NCI-H1105 (cell line): ENCODE measurements at places on chromosomes 12 and 14.

DNA sequence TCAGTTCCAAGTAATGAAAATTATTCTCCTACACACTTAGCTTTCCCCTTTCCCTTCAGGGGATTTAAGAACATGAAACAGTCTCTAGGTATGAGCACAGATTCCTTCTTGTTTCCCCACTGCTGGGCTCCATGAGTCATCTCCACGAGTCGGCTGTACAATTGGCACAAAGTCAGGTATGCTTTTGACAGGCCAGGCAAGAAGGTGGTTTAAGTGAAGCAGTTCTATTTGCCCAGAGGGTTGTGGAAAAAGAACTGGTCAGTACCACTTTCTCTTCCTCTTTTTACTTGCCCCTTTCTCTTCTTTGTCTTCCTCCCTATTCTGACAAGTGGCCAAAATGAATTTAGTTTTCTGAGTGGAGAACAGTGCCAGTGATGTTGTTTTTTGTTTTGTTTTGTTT, 16.3 kb downstream of the DYNC1H1 start:
- no peak for DNase-seq

GRCh38 chr12:103852498-103852997, 11.5 kb upstream of the NT5DC3 start:
- DNase-seq, result peak; percentile 86

DNA sequence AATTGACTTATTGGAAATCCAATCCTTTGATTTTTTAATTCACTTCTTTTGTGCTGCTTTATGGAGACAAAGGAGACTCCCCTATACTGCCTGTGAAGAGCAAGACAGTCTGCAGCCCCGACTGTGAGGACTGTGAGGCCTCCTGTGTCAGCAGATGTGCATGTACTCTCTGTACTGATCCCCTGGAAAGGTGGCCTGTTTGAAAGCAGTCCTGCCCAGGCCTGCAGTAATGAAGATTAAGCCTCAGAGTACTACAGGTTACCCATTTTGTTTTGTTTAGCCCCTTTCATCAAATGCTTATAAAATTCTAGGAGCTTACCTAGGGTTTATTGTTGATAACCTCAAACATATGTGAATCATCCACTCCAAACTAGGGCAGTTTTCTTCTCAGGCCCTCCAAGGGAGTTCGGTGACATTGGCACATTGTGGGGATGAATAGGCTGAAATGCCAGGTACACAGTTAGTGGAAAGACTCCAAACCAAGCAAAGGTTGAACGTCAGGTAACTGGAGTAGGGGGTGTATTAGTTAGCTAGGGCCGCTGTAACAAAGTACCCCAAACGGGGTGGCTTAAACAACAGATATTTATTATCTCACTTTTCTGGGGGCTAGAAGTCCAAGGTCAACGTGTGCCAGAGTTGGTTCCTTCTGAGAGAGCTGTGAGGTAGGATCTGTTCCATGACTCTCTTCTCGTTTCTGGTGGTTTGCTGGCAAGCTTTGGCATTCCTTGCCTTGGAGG, 208.7 kb upstream of the BCL2L14 start:
- DNase-seq, result no peak

DNA sequence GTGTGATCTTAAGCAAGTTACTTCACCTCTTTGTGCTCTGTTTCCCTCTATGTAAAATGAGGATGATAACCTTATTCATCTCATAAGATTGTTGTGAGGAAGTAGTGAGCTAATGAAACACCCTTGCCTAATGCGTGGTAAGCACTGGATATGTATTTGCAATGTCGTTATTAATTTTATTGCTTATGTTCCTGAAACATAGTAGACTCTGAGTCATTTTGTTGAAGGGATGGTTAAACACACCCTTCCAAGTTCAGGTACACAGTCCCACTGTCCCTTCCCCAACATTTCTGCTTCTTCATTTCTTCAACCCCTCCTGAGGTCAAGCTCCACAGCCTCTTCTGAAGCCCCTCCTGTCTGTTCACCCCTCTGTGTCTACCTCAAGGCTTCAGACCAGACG, 40.2 kb upstream of the FAM222A start:
- no peak for DNase-seq

- DNase-seq, result no peak
These were observed 110.6 kb downstream of the TTC8 start for GRCh38 chr14:88935083-88935482.
